Stimulated activated CD8-positive, alpha-beta memory T cell treated with anti-CD3 and anti-CD28 coated beads, Interleukin-15, amount 100 ng/mL, for 4 hours (primary cell): ENCODE measurements at places on chromosomes 7 and 10.

- no peak for DNase-seq
Observed at GRCh38 chr10:99527526-99528493, 4.9 kb upstream of the NKX2-3 start.

DNA sequence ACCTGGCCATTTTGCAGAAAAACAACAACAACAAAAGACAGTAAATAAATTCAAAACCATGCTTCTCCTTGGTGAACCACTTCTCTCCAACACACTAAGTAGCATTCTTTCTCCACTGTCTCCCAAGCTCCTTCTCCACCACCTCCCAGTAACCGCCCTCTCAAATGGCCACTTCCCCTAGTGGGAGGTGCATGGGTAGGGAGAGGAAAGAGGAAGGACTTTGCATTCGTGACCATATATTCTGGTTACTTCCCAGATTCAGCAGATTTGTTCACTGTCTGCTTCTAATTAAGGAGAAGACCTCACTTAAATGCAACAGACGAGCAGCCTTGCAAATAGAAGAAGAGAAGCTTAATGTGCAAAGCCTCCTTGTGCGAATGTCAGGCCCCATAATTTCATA lies 166.8 kb downstream of the SORCS1 start:
- DNase-seq, result no peak

DNA sequence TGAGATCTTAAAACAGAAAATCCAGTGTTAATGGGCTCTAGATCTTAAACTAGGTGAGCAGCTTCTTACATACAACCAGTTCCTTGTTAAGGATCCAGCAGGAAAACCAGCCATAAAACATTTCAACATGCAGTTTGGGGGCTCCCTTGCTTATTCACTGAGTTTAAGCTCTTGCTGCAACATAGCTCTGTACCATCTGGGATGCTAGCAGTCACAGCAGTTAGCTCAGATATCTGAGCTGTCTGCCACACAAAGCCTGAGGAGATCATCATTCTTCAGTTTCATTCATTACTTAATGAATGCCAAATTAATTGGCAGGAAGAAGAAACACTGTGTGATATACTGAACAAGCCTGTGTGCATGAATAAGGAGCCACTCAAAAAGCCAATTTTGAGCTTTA lies 62.8 kb downstream of the PODXL start:
- no peak for DNase-seq

- DNase-seq, result no peak
Observed at GRCh38 chr10:116748041-116748440, 5.7 kb upstream of the HSPA12A start.

DNA sequence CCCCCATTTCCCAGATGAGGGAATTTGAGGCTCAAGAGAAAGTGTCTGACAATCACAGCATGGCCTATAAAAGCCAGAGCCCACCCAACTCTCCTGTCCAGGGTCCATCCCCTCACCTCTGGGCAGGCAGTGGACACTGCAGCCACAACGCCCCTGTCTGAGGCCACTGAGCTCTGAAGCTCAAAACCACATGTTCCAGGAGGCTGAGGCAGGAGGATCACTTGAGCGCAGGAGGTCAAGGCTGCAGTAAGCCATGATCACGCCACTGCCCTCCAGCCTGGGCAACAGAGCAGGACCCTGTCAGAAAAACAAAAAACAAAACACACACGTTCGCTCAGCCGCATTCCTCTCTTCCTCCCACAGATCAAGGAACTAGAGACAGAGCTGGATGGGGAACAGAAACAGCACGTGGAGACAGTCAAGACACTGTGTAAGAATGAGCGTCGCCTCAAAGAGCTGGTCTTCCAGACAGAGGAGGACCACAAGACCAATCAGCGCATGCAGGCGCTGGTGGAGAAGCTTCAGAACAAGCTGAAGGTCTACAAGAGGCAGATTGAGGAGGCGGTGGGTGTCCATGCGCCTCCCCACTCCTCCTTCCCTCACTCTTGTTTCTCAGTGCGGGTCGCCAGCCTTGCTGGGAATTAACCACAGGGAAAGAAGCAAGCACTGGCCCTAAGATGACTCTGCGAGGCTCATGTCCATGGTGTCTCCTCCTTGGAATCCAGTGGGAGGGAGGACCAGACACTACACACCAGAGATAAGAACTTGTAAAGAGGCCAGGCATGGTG lies 20.0 kb upstream of the ARPC1A start:
- no peak for DNase-seq

DNA sequence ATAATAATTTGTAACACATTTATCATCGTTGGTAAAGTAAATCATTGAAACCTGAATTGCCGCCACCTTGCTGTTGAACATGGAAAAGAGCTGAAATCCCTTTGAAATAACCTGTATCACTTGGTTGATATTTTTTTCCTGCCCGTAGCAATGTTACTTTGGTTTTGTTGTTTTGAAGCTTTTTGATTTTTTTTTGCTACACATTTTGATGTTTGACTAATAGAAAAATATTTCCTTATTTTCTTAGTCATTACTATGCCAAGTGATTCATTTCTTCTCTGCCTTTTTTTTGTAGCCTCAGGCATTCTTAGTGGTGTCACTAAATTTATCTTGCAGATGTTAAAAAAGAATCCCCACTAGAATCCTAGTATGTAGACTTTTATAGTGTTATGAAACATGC lies 235.1 kb upstream of the MEOX2 start:
- DNase-seq, result no peak
